Chondrocyte (in vitro differentiated cells): ENCODE measurements at places on chromosomes 5 and 9. TPM values are rescaled to one million over a fixed set of nuclear protein-coding genes. Genes with fewer than 3 reads are reported as not detected.

CREB3 gene
- total RNA-seq = 55.5 to 63.4 TPM (median 56.7 TPM) in 3 replicates

RXRA gene
- total RNA-seq = 27.3 to 28.2 TPM (median 27.9 TPM) in 3 replicates

PCDHGB2 gene
- total RNA-seq = 0.95 to 1.8 TPM (median 1.0 TPM) in 3 replicates

LHX2 gene
- total RNA-seq = 0.20 TPM in 1 of 3 replicates, not detected in the others

IGFBPL1 gene
- 1.3 to 3.6 TPM (median 2.8 TPM) in 3 replicates for total RNA-seq

- no peaks in the 10 kb centered on the region for H3K27me3 ChIP-seq
- H3K4me3 ChIP-seq = peak overlapping the region; percentile 37
- no peak for DNase-seq
- H3K27ac ChIP-seq = peak overlapping the region; percentile 83
- peaks cover 2% of the 10 kb centered on the region for H3K36me3 ChIP-seq
- peaks cover 54% of the 10 kb centered on the region for H3K4me1 ChIP-seq
These were observed 76.1 kb downstream of the TLE1 start for GRCh38 chr9:81613002-81613812.

TICAM2 gene
- total RNA-seq = 3.2 to 4.7 TPM (median 4.0 TPM) in 3 replicates

GRCh38 chr5:130386155-130386554 lies 481.9 kb downstream of the CHSY3 start:
- H3K36me3 ChIP-seq = no peaks in the 10 kb centered on the region
- H3K4me3 ChIP-seq = no peak overlapping the region
- DNase-seq = no peak
- H3K4me1 ChIP-seq = peaks cover 4% of the 10 kb centered on the region
- H3K27ac ChIP-seq = no peak overlapping the region
- H3K27me3 ChIP-seq = peaks cover 3% of the 10 kb centered on the region

TERT gene
- total RNA-seq = not detected in 3 replicates

DNA sequence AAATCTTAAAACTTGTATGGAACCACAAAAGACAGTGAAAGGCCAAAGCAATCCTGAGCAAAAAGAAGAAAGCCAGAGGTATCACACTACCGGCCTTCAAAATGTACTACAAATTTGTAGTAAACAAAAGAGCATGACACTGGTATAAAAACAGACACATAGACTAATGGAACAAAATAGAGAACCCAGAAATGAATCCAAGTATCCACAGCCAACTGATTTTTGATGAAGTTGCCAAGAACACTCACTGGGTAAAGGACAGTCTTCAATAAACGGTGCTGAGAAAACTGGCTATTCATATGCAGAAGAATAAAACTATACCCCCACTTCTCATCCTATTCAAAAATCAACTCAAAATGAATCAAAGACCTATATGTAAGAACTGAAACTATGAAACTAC lies 390.1 kb downstream of the PRELID2 start:
- no peak overlapping the region for H3K4me3 ChIP-seq
- DNase-seq = no peak
- no peak overlapping the region for H3K27ac ChIP-seq
- H3K27me3 ChIP-seq = no peaks in the 10 kb centered on the region
- H3K36me3 ChIP-seq = no peaks in the 10 kb centered on the region

- H3K4me1 ChIP-seq = no peaks in the 10 kb centered on the region
- DNase-seq = no peak
- no peaks in the 10 kb centered on the region for H3K36me3 ChIP-seq
- H3K27ac ChIP-seq = no peak overlapping the region
- H3K4me3 ChIP-seq = no peak overlapping the region
These were observed 232.1 kb downstream of the SH3GL2 start for GRCh38 chr9:17810728-17811571.
